ENCODE measurements at places on chromosomes 6 and 20. TPM values are rescaled to one million over a fixed set of nuclear protein-coding genes. Genes with fewer than 3 reads are reported as not detected.

PLA2G7 gene
- total RNA-seq, result not detected

RHAG gene
- not detected for total RNA-seq

TNFRSF6B gene
- 8.2 TPM for total RNA-seq

POU5F1 gene
- total RNA-seq, result 0.59 TPM

TRAPPC3L gene
- total RNA-seq, result not detected

ARMH2 gene
- not detected for total RNA-seq

CPNE5 gene
- total RNA-seq, result not detected
